Globus pallidus (tissue), 1 donor: ENCODE measurements at places on chromosomes 2 and 18.

DNA sequence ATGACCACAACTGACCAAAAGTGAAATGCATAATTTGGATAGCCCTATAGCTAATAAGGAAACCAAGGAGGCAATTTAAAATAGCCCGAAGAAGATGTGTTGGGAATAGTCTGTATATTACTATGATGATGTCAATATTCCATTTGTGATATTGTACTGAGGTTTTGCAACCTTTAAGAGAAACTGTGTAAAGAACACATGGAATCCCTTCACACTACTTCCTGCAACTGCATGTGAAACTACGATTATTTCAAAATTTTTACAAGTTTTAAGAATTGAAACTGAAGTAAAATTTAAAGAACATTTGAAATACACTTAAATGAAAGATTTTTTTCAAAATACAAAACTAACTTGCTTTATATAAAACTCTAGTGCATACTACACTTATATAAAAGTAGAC, 504.3 kb upstream of the ID2 start:
- no peak for DNase-seq

DNA sequence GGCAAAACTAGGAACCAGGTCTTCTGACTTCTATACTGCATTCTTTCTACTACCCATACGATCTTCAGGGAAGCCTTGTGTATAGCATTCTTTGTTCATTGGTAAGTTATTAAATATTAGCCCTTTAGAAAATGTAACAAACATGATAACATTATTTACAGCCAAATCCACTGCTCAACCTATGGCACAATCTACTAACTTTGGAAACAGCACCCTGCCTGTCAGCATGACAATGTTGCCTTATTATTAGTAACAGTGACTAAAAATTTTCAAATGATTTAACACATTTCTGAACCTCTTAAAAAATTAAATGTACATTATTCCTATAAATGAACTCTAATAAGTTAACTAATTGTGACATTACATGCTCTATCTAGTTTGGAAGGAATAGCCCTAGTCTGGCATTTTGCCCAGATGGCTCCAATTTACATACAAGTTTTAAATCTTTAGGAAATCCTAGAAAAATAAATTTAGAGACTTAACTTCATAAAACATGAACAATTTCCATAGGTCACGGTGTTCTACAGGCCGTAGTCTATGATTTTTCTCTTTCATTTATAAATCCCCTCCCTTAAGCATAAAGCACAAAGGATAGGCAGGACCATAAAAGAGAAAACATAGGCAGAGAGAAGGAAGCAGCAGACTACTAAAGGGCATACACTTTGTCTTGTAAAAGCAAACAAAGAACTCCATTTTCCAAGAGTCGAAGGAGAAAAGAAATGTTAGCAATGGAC, 33.7 kb downstream of the YES1 start:
- no peak for DNase-seq

DNA sequence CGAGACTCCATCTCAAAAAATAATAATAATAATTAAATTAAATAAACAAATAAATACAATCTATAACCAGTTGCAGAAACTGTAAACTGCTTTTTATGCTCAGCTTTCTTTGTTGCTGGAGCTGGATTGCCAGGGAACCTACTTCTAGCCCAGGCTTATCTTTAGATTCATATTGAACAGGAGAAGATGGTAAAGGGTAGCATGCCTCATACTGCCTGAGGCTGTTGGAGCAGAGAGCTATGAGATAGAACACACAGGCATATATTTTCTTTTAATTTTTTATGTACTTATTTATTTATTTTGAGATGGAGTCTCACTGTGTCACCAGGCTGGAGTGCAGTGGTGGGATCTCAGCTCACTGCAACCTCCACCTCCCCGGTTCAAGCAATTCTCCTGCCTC, 28.7 kb upstream of the EML4 start:
- DNase-seq = no peak

DNA sequence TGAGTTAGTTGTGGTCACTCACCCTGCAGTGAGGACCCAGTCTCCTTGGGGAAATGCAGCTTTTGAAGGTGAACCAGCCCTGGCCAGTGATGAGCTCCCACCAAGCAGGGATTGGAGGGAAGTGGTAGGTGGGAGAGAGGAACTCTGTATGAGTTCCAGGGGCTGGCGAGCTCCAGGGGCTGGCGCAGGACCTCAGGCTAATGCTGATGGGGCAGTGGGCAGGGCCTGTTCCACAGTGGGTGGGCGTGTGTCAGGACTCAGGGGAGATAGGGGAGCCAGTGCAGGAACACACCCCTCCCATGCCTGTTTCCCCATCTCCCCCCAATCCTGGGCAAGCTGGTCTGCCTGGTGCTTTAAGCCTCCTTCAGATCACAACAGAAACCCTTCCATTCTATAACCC, 208.4 kb downstream of the DYSF start:
- DNase-seq = no peak
